ENCODE measurements at places on chromosomes 7 and 10.
A peak's percentile ranks its signal among the peaks of the same experiment; 100 is the strongest.

- peak; percentile 95 for DNase-seq
Observed at GRCh38 chr7:116271963-116272886, 61.9 kb downstream of the TES start.

DNA sequence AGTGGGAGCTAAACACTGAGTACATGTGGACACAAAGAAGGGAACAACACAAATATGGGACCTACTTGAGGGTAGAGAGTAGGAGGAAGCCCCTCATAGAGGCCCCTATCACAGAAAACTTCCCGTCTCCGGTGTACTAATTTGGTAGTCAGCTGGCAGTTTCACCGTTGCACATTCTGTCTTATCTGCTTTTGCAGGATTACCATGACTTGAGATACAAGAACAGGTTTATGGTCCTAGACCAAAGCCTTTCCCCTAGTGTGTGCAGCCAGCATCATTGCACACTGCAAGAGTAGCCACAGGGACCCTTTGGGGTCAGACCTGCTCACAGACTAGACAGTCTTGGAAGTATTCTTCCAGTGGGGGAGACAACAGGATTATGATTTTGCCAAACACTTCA is 5.9 kb upstream of the IFIT1B start:
- DNase-seq = no peak

GRCh38 chr7:155066417-155066950 is 3.6 kb upstream of the HTR5A start:
- peak; percentile 71 for DNase-seq

DNA sequence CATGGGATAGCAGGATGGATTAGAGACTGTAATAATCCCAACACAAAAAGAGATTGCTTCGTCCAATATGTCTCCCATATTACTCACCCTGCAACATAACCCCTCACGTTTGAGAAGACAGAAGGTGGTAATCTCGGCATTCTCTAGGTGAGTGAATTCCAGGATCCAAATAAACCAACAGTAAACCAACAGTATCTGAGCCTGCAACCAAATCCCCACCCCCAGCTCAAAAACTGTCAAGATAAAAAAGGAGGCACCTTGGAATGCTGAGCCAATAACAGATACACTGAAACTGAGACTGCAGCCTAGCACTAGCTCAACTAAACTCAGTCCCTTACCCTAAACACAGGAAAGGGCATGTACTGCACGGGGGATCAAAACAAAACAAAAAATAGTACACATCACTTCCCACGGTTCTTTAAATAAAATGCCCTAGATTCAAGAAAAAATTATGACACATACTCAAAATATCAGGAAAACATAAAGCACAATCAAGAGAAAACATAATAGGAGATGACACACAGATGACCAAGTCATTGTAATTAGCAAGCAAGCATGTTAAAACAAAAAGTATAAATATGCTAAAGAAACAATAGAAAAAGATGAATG is 28.0 kb downstream of the IPMK start:
- DNase-seq = peak; percentile 22

DNA sequence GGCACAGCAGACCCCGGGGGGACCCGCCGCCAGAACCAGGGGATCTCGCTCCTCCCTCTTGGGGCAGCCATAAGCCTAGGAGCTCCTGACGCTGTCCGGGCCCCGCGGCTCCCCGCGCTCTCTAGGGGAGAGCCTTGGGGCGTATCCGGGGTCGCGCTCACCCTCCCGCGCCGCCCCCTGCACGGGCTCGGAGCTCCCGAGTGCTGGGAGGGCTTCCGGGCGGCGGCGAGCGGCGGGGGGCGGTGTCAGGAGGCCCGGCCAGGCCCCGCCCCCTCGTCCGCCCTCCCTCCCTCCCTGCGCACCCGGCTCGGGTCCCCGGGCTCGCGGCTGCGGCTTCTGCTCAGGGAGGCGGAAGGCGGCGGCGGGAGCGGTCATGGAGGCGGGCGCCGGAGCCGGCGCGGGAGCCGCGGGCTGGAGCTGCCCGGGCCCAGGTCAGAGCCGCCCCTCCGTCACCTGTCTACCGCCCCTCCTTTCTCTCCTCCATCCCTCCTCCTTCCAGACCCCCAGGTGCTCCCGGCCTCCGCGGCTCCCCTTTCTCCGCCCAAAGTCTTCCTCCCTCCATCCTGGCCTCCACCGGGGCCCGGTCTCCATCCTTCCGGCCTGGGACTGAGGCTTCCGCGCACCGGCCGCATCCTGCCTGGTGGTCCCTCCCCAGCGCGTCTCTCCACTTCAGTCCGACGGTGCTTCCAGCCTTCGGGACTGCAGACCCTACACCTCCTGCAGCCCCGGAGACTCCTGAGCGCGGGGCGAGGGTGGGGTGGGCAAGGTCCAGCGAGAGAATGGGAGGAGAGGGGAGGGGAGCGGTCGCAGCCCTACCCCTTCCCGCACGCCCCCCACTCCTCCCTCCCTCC is at the start of gene CCDC136:
CCDC136 (plus strand) TSS at position 848 of the 851 bp plus-strand sequence. CDS start 444 bp downstream, outside the sequence.
- DNase-seq = peak; percentile 52

DNA sequence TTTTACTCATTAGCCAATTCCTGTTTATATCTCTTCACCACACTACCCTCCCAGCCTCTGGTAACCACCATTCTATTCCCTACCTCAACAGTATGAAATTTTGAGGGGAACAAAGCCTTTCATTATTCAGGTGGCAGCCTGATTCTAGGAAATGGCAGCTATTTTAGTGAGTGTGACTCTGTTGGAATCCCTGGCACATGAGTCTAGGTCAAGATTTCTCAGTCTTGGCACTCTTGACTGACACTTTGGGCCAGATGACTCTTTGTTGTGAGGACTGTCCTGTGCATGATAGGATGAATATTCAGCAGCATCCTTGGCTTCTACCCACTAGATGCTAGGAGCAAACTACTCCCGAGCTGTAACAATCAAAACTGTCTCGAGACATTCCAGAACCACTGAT is 322.8 kb upstream of the PHYHIPL start:
- no peak for DNase-seq

- no peak for DNase-seq
Observed at GRCh38 chr10:519716-520401, 169.6 kb downstream of the DIP2C start.

- no peak for DNase-seq
Observed at GRCh38 chr10:96660297-96660696, 60.0 kb downstream of the PIK3AP1 start.

DNA sequence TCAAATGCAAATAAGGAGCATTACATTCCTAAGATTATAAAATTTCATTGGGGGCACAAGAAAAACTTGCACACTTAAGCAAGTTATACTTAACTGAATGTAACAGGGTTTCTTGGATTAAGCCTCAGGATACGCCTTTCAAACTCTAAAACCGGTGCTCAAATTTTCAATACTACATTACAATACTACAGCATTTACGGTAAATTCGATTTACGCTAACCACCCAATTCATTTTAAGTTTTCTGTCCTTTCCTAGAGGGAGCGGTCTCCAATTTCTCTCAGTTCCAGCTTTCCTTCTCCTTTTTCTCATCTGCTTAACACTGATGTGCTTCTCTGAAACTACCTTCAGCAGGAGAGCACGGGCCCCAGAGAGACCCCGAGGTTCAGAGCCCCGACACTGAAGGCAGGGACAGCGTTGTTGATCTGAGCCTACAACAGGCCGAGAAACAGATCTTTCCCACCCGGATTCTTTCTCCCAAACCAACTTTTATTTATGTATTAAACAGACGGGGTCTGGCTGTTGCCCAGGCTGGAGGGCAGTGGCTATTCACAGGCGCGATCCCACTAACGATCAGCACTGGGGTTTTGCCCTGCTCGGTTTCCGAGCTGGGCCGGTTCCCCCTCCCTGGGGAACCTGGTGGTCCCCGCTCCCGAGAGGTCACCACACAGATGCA is 798 bp downstream of the ZNF425 start:
- DNase-seq = no peak

DNA sequence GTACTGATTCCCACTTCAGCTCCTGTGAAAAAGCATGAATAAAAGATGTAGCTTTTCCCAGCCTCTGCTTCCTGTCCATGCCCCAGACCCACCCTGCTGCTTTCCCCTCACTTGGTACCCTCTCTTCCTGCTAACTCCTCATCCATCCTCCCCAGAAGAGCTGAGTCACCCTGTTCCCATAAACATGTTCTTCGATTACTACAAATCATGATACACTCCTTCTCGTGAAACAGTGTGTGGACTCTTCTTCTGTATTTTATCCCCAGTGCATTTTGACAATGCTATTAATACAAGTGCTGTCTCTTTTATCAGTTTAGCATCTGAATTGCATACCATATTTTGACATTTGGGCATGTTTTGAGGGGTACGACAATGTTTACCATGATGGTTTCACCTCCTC is 45.8 kb upstream of the SORBS1 start:
- no peak for DNase-seq

DNA sequence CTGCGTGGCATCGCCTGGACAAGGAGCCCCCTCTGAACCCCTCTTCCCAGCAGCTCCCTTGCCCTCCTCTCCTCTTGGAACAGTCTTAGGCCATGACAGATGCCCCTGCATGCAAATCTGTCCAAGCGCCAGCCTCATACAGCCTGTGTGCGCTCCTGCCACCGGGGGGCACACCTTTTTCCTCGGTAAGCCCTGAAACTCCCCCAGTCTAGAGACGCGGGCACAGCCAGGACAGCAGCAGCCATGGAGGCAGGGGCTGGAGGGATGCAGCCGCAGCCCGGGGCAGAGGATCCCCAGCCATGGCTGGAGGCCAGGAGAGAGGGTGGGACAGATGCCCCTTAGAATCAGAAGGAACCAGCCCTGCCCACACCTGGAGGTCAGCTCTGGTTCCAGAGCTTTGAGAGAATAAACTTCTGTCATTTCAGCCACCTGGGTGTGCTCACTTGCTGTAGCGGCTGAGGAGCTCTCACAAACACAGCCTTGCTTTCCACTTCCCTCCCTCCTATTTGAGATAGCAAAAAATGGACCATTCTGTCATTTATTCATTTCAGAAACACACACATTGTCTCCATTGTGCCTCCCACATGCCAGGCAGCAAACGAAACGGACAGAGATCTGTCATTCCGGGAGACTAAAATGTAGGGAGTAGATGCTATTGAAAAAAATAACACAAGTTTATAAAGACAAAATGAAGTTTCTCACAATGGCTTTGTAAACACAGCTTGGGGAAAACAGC is 241.5 kb downstream of the WDR37 start:
- no peak for DNase-seq

GRCh38 chr7:47601881-47602249 is 20.0 kb upstream of the TNS3 start:
- DNase-seq = no peak

GRCh38 chr7:98133181-98133580 is 26.5 kb downstream of the LMTK2 start:
- DNase-seq = peak; percentile 12

- DNase-seq = peak; percentile 30
Observed at GRCh38 chr7:103632972-103633371, 187.0 kb upstream of the SLC26A5 start.

- DNase-seq = no peak
Observed at GRCh38 chr7:49774459-49775064, 1.1 kb downstream of the VWC2 start.

DNA sequence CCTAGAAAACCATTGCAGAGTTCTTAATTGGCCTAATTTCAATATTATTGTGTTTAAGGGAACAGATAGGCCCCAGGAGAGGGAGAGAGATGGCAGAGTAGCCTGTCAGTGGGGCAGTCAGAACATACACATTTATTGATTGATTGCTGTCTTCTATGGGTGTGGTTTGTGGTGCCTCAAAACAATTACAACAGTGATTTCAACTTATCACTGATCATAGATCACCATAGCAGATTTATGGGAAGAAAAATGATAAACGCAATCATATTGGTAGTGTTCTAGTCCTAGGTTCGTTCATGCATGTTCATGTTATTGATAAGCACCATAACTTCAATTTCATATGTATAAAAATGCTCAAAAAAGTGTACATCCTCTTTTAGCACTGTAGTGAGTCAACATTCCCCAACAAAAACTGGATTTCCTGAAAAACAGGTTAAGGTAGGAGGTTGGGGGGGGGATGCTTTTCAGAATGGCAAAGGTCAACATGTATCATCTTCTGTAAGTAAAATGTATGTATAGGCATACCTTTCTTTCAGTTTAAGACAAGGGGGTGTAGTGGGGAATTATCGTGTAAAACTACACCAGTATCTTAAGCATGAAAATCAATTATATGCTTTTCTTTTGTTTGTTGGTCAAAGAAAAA is 1.1 kb upstream of the TNKS2 start:
- no peak for DNase-seq

GRCh38 chr10:13775786-13776775 is 189.3 kb downstream of the PRPF18 start:
- peak; percentile 88 for DNase-seq

GRCh38 chr10:70619271-70620019 is 16.9 kb upstream of the PRF1 start:
- peak; percentile 48 for DNase-seq
